NCI-H526 (cell line): ENCODE measurements at places on chromosomes 2 and 18.
A peak's percentile ranks its signal among the peaks of the same experiment; 100 is the strongest.

- no peak for DNase-seq
These were observed 426.7 kb downstream of the TRIB2 start for GRCh38 chr2:13143451-13143850.

DNA sequence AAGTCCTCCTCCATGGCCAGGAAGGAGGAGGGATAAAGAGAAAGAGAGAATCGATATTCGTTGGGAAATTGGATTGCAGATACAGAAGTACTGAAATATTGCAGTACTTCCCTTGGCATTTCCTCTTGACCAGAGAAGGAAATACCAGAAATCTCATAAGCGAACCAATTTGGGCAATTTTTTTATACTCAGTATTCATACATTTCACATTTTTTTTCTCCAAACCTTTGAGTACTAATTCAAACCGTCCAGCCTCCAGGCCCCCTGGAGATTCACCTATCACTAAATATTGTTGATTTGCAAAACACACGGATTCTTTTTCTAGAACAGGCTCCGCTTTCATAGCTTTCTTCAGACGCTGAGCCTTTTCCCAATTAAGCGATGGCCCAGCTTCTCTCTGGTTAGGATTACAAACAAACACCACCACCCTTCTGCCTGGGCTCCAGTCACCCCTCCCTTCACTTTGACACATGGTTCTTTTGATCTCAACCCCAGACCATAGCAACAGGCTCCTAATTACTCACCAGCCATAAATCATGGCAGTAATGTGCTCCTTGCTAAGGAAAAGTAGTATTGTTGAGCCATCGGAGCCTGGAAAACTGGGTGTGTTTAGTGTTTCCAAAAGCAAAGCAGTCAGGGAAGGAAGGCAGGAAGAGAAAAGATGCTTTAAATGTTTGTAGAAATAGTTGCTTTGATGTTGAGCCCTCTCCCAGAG lies 138.4 kb upstream of the CCDC68 start:
- DNase-seq: no peak

DNA sequence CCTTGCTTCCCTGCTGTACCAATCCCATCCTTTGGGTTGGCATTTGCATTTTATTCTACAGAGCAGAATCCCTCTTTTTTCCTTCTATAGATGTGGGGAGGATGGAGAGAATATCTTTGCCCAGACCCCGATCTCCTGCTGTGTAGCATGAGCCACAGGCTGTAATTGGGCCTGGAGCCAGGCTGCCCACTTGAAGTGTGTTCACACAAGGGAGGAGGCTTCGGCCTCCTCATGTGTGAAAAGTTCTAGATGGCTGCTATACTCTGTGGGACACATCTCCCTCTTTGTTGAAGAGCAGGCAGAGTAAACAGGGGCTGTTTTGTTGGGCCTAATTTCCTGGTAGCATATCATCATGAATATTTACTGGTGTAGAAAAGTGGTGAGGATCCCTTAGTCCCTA lies 126.3 kb downstream of the XRCC5 start:
- DNase-seq: no peak

GRCh38 chr2:10765461-10765860 lies 44.0 kb downstream of the ATP6V1C2 start:
- DNase-seq: no peak

DNA sequence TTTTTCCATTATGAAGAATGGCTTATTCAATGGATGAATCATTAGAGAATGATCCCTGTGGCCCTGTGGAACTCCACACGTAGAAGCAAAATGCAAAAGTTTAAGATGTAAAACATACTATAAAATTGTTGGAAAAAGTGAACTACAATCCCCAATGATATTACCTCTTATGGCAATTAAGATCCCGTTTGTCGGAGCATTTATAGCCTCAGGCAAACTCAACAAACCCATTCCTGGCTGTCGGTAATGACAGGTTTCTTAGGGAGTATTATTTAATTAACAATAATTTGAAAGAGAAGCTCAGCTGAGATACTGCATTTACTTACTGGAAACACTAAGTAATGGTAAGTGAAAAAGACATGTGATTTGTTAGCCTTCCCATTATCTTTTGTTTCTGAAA lies 138.3 kb downstream of the CDH20 start:
- no peak for DNase-seq

- no peak for DNase-seq
These were observed 527.4 kb downstream of the TMEM182 start for GRCh38 chr2:103289105-103289725.

DNA sequence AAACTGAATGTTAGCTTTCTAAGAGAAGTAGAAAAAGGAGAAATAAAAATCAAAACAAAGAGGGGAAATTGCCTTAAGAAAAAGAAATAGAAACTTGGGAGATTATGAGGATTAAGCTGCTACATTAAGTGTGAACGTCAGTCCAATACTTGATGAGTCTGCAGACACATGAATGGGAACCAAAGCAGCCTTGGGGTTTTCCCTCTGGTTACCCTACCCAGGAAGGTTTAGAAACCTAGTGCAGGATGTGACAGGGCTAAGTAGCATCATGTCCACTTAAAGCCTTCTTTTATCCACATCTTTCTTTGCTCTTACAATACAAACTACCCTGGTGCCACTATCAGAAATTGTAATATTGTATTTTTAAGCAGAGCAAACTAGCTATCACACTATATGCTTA lies 22.3 kb downstream of the SLC35F5 start:
- DNase-seq: no peak

DNA sequence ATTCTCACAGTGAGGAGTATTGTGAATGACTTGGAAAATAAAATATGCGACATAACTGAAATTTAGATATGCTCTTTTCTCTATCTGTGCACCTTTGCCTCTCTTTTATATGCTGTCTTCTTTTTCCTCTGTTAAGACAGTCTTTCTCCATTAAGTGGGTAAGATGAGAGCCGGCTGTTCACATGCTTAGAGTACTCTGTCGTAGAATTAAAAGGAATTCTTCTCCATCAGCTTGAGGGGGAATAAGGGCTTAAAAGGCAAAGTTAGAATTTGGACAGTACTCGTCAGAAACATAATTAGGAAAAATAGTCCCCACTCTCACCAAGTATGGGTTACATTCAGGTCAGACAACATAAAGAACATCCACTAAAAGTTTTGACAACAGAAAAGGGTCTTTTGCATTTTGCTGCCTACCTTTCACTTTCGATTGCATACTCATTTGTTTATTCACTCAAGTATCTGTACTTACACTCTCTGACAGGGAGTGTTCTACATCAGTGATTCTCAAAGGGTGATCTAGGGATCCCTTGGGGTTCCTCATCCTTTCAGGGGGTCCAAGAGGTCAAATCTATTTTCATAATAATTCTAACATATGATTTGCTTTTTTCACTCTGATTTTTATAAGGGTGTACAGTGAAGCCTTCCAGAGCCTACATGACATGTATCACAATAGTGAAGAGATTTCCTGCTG lies 48.0 kb downstream of the ARHGAP15 start:
- peak; percentile 59 for DNase-seq

DNA sequence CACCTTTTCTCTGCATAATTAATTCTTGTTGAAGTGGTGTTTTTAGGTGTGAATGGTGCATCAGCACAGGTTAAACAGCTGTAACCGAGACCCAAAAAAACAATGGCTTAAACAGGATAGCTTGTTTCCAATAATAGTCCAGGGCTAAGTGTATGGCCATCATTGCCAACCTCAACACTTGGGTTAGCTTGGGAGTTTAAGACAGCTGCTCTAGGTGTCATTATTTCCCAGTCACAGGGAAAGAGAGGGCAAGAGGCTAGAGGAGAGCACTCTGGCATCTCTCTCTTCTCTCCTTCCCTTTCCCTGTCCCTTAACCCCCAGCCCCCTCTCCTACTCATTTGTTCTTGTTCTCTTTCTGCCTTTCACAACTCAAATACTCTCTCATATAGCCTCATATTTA lies 21.1 kb downstream of the BIRC6 start:
- DNase-seq: no peak

DNA sequence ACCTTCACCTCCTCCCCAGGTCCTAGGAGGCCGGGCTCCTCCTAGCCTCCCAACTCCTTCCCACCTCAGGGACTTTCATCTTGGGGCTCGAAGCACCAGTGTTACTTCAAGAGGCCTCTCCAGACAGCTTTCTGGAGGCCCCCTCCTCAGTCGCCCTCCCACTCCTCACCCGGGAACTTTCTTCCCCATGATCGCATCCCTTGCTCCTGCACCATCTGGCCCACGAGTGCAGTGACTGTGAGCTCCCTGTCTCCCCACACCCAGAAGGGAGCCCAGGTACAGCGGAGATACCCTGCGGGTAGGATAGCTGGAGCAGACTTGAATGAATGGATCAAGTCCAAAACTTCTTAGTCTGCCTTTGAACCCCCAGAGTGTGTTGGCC lies 6.1 kb downstream of the ERFE start:
- no peak for DNase-seq

DNA sequence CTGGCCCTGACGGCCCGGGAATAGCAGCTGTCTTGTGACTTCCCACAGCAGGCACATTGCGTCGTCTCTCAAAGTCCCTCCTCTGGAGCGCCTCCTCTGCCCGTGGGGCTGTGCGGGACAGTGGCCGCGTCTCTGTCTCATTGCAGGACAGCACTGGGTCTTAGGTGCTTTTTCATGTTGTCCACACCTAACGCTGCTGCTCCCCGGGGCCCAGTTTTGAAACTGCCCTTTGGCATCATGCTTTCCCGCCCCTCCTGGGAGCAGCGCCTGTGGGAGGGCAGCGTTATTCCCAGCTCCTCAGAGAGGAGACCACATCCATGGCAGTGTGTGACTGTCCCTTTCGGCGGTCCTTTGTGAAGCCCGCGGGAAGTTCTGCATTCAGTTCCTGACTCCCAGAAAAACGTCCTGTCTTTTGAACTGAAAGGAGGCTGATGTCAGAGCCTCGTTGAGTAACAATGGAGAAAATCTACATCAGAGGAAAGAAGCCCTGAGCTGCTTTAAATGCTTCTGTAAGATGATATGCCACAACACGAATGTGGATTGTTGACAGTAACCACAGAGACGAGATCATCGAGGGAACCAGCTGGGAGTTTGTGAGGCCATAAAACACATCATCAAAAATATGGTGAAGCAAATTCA lies 226.0 kb downstream of the FAM210A start:
- DNase-seq: peak; percentile 66

DNA sequence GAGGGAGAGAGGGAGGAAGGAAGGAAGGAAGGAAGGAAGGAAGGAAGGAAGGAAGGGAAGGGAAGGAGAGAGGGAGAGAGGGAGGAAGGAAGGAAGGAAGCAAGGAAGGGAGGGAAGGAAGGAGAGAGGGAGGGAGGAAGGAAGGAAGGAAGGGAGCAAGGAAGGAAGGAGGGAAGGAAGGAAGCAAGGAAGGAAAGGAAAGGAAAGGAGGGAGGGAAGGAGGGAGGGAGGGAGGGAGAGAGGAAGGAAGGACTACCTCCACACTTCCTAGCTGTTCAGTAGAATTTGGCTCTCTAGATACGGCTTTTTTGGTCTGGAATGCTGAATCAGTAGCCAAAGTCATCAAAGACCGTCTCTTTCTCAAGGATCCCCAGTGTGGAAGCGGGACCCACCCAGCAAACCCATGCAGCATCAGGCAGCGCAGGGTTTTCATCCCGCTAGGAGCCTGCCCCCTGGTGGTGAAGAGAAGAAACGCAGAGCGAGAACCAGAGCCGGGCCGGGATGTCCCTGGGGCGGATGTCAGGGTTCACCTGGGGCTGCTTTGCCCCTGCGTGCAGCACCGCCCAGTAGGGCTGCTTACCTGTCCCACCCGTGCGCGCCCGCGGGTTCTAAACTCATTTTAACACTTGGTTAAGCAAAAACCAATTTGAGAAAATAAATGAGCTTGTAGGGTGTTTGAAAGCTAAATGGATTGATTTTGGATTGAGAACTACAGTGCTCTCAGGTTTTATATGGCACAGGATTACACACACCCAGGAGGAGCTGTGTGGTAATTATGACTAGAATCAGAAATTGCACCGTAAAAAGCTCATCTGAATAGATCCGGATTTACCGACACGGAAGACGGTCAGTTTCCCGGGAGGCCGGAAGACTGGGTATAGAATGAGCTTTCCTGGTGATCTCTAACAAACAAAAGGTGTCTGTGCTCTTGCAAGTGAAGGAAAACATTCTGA lies 48.1 kb upstream of the ARL4C start:
- peak; percentile 25 for DNase-seq

DNA sequence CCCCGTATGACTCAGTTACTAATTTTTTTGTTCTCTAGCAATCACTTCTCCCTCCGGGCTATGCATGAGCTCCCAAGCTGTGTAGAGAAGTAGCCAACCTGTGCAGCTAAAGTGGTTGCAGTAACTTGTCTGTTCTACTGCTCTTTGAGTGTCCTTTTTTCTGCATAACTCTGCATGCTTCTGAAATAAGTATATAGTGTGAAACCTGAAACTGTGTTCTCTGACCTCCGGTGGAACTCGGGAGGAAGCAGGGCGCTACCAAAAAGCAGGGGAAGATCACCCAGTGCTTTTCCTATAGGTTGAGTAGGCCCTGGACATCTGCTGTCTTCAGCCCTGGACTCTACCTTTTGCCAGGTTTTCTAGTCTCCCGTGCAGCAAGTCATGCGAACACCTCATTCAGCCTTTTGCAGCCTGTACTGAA lies 47.8 kb downstream of the PHLPP1 start:
- DNase-seq: no peak

DNA sequence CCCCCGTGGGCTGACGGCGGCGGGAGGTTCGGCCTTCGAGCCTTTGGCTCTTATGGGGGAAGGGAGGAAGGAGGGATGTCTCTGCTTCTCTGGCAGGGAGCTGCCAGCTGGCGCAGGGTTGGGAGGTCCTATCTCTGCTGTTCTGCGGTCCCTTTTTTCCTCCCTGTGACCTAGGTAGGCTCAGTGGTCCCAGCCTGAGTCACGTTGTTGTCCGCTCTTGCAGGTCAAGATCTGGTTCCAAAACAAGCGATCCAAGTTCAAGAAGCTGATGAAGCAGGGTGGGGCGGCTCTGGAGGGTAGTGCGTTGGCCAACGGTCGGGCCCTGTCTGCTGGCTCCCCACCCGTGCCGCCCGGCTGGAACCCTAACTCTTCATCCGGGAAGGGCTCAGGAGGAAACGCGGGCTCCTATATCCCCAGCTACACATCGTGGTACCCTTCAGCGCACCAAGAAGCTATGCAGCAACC lies 2.5 kb downstream of the DLX1 start:
- DNase-seq: no peak

GRCh38 chr2:28567061-28567471 lies 71.2 kb downstream of the PLB1 start:
- DNase-seq: no peak

GRCh38 chr2:16525265-16525887 lies 140.3 kb downstream of the CYRIA start:
- DNase-seq: peak; percentile 46

GRCh38 chr2:127415593-127416505 lies 2.4 kb upstream of the PROC start:
- DNase-seq: peak; percentile 55
